Activated T-helper 1 cell treated with Interleukin-2 at 50 U/mL for 16 hours (primary cell): ENCODE measurements at places on chromosomes 12 and 14.

DNA sequence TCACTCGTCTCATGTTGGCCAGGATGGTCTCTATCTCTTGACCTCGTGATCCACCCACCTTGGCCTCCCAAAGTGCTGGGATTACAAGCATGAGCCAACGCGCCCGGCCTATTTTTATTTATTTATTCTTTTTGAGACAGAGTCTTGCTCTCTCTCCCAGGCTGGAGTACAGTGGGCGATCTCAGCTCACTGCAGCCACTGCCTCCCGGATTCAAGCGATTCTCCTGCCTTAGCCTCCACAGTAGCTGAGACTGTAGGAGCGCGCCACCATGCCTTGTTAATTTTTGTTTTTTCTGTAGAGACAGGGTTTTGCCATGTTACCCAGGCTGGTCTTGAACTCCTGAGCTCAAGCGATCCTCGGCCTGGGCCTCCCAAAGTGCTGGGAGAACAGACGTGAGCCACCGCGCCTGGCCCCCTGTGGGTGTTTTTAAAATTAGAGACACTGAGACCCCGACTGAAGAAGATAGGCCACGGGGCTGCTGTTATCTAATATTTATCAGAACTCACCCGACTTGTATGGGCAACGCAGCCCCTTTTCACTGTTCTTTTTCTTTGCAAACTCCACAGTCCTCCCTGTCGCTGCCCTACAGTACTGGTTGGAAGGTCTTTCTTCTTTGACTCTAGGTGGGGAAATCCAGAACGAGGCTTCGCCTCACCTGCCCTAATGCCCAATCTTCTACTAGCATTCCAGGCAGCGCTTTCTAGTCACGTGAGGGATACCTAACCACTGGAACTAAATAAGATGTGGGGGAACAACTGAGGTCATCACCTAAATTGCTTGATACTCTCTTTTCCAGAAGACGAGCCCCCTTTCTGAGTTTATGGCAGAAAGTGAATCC, 1.4 kb upstream of the GABARAPL1 start:
- no peak for DNase-seq

DNA sequence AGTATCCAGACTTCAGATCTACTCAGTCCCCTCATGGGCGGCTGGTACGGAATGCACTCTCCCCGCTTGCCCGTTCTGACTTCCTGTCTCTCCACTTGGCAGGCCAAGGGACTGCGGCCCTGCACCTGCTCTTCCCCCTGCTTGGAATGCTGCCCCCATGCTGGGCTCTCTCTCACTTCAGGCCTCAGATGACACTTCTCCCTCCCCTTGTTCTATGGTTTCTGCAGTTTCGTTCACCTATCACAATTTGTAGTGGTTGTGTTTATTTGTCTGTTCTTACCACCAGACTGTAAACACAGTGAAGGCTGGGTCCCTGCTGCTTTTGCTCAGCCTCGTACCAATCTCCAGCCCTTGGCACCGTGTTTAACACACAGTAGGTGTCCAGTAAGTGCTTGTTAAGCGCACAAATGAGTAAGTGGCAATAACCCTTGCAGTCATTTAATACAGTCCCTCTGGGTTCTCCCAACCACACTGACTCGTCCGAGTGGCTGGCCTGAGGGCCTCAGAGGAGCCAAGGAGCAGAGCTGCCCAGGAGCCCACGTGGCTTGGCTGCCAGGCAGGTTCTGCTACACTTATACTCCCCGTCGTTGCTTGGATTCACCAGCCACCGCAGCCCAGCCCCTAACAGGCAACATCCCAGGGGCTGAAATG, 11.8 kb downstream of the SLC6A12 start:
- no peak for DNase-seq

GRCh38 chr12:120065472-120065871, 51.1 kb downstream of the RAB35 start:
- DNase-seq, result no peak

DNA sequence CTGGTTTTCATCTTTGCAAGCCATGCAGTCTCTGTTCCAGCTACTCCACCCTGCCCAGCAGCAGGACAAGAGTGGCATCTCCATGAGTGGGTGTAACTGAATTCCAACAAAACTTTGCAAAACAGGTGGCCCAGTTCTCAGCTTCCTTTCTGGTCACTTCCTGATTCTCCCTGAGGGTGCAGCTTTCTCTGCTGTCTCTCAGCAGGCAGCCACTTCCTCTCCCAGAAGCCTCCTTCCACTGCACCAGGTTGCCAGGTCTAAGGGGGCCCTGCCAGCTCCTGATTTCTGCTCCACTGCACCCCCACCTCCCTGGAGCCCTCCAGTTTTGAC, 341.0 kb upstream of the FKBP4 start:
- DNase-seq, result no peak

DNA sequence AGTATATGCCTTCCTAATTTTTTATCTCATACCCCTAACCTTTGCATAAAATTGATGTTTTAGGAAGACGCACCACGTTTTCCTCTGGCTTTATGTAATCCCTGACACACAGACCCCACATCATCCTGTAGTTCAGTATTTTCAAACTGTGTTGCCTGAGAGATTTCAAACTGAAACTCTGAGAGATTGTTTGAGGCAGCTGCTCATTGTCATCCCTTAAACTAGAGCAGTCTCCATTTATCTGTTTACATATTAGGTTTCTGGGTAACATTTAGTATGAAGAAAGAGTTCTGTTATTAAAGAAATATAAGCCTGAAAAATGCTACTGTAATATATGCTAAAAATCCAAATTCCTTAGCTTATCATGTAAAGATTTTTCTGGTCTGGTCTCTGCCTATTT, 24.3 kb downstream of the MNAT1 start:
- DNase-seq, result no peak

DNA sequence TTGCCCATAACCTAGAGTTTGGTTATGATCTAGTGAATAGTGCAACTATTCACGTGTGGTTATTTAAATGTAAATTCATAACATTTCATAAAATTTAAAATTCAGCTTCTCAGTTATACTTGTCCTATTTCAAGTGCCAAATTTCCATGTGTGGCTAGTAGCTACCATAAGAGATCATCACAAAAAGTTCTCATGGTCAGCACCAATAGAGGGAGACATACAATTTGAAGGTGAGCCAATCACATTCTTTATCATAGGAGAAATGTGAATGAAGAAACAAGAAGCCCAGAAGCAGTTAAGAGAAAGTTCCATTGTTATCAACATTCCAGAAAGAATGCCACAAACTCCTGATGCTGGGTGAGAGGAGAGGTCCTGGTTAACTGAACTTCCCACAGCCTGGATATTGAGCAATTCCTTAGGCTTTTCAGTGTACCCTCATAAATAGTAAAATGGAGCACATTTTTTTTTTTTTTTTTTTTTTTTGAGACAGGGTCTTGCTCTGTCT, 892.9 kb upstream of the USP15 start:
- no peak for DNase-seq

- DNase-seq, result no peak
Observed at GRCh38 chr14:60328583-60328982, 79.6 kb downstream of the PPM1A start.

DNA sequence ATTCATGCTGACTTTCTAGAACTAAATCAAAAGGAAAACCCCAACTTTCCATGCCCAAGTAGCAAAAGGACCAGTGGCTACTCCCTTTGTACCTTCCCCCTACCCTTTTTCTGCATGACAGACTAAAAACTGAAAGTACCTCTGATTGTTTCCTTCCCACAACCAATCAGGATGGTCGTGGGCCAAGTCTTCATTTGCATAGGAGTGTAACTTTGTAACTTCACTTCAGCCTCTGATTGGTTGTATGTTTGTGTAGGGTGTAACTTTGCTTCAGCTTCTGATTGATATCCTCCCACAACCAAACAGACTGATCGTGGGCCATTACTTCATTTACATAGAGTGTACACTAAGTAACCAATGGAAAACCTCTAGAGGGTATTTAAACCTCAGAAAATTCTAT, 96.5 kb downstream of the DENND5B start:
- no peak for DNase-seq

DNA sequence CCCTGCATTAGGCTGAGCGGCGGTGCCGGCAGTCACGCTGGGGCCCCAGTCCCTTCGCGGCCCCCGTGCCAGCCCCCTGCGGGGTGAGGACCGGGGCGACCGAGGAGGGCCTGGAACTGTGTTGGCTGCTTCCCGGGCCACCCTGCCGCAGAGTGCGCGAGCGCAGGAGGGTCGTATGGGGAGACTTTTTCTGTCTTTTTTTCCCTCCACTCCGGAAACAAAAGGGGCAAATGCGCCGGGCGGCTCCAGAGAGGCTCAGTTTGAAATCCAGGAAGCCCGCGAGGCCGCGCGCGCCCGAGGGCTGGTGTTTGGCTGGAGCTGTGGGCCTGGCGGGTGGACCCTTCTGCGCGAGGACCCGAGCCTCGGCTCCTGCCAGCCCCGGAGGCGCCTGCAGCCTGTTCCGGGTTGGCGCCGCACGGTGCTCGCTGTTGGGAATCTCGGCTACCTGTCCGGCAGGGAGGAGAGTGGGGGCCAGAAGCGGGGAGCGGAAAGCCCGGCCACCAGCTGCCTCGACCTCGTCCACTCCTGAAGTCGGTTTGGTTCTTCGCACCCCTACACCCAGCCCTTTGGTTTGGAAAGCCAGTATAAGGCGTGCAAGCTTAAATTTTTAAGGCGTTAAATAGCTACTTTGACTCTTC, 638 bp downstream of the PLEKHG3 start:
- DNase-seq, result no peak

- DNase-seq, result no peak
Observed at GRCh38 chr12:110563702-110564470, 19.2 kb downstream of the PPTC7 start.

DNA sequence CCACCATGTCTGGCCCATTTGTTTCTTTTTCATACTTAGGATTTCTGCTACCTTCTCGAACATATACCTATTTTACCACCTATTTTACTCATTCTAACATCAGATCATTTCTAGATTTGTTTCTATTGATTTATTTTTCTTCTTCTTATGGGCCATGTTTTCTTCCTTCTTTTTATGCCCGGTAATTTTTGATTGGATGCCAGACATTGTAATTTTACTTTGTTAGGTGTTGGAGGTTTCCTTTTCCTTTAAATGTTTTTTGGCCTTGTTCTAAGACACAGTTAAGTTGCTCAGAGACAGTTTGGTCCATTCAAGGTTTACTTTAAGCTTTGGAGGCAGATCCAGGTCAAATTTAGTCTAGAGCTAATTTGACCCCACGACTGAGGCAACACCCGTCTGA, 14.7 kb upstream of the BEGAIN start:
- no peak for DNase-seq
